ENCODE measurements at places on chromosomes 3 and 15. TPM values are rescaled to one million over a fixed set of nuclear protein-coding genes. Genes with fewer than 3 reads are reported as not detected.

DNA sequence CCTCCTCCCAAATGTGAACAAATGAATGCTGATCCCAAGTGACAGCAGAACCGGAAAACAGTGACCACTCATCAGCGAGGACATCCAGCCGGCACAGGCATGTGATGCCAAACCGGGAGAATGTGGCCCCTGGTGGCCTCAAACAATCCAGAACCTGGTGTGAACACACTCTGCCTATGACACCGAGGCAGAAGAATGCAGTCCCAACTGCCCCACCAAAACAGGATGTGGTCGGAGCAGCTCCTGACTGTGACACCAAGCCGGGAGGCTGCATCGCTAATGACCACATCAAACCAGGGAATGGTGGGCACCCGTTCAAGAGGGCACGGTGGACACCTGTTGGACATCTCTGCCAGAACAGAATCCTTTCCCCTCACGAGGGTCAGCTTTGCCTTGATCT is 15.4 kb downstream of the SCN5A start:
- peak; percentile 75 for DNase-seq

DNA sequence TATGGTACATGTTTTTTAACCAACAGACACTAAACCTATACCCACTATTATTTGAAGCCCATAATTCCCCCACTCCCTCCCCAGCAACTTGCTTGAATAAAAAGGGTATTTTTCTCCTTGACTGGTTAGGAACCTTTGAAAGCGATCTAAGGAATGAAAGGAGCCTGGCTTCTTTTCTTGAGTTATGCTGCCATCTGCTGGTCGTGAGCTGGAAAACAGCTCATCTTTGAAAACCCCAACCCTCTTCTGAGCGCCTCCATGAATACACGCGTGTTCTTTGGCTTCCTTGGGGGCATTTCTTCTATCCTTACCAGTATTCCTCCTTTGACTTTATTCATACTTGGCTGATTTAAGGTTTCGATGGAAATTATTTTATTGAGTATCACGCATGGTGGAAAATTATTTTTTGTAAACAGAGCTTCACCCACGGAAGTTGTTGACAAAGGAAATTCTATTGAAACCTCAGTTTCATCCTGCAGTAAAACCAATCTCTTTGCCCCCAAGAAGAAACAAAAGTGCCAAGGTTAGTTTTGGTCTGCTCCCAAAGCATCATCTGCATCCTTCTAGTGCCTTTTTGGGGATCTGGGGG is 171.6 kb downstream of the SV2B start:
- DNase-seq, result peak; percentile 73

GRCh38 chr3:18224426-18224825 is 200.7 kb downstream of the SATB1 start:
- DNase-seq, result no peak

GRCh38 chr3:177516158-177517011 is 319.1 kb upstream of the TBL1XR1 start:
- DNase-seq, result peak; percentile 91

The ITIH1 gene
- total RNA-seq, result not detected

DNA sequence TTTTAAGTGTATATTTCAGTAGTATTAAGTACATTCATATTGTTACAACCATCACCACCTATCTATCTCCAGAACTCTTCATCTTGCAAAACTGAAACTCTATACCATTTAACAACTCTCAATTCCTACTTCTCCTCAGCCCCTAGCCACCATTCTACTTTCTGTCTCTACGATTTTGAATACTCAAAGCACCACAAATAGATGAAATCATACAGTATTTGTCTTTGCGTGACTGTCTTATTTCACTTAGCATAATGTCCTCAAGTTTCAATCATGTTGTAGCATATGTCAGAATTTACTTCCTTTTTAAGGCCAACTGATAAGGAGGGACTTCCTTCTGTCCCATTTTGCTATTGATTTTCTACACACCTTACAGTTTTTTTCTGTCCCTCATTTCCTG is 593.3 kb downstream of the FHIT start:
- no peak for DNase-seq

The COL6A5 gene
- total RNA-seq, result not detected

DNA sequence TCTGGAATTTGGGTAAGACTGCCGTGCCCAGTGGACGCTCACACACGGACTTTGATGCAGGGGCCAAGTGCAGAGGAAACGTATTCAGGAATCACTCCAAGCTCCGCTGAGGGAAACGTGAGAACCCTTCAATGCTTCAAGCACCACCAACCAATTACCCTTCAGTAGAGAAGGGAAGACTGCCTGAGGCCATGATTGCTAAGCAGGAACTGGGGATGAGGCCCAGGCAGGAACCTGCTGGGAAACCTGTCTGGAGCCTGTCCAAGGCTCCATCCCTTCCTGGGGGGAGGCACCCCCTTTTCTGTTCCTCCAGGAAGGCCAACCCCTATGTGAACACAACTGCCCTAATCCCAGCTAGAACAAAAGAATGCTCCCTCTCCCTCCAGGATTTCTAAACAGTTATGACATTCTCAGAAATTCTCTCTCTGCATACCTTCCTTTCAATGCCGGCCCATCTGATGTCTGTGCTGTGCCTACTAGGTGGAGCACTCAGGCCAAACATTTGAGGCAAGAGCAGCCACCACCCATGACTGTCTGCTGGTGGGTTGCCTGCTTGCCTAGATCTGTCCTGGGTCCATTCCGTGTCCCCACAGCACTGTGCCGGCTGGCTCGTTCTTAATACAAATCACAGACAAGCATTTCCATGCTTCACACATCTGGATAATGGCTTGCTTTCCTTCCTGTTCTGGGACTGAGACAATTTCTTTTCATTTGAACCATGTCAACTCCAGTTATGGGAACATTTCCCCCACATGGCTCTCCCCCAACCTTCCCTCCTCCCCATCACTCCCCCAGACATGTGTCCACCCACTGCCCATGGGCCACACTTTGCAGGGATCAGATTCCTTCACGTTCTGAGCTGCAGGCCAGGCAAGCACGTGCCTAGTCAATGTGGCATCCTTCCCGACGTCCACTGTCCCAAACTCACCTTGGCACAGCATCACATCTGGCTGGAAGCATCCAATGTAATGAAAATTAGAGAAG is 149.4 kb downstream of the ADAMTS17 start:
- DNase-seq, result peak; percentile 35

DNA sequence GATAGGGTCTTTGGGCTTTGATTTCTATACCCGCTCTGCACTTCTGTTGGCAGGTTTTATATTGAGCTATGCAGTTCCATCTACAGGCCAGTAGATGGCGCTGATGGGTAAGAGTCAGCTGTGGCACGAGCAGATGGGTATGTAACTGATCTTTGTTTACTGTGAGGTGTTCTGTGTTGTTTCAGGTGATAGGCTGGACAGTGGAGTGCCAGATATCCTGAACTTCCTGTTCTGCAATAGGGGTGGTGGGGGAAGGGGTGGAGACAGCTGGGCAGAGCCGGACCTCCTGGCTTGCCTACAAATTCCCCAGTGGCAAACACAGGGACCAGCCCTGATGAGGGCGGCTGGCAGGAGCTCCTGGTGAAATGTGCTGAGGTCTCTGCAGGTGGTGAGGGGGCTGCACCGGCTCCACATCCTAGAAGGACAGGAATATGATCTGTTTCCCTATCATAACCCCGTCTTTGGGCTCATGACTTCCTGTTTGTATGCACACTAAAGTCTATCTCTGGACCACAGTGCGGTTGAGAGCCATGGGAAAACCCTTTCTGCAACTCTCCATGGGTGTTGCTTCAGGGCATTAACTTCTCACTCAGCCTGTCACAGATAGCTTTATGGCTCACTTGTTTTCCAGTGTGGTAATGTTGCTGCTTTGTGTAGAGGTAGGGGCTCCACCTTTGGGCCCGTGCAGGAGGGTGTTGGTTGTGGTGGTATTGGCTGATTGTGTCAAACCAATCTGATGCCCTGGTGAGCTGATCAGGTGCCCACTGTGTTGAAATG is 13.4 kb upstream of the FAM98B start:
- DNase-seq, result no peak

The RASA2 gene
- total RNA-seq, result 20.0 TPM

GRCh38 chr3:109532257-109533216 is 195.2 kb upstream of the DPPA4 start:
- DNase-seq, result peak; percentile 22

DNA sequence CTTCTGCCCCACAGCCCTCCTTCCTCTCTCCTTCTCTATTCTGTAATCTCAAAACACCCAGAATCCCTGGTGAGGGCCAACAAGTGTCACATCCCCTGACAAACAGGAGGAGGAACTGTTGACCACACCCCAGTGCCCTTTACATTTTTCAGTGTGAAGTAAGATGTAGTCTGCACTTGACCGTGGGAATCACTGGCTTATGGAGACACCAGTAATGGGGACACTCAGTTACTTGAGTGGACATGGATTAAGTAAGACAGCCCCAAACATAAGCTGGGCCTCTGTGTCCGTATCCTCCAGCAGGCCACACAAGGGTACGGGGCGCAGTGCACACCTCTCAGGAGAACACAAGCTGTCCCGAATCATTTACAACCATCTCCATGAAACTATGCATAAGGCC is 28.4 kb upstream of the LIMD1 start:
- no peak for DNase-seq

The SUSD5 gene
- total RNA-seq, result 11.2 TPM

DNA sequence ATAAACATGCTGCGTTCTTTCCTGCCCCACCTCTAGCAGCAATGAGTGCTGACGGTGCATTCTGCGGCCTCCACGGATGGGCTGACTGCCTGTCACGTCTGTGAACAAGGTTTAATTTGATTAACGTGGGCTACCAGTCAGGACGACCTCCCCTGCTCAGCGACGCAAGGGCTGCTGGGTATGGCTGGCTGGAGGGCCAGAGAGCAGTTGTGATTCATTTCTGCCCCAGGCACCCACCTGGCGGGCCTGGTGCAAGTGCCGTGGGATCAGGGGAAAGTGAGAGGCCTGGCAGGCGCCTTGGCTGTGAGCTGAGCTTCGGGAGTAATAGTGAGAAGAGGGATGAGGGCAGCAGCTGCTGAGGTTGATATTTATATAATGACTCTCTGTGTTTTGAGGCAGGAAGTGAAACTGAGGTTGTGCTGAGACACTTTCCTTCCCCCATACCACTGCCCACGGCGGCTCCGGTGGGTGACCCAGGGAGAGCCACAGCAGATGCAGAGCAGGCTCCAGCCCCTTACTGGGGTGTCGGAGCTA is 190.4 kb upstream of the BCL6 start:
- no peak for DNase-seq

DNA sequence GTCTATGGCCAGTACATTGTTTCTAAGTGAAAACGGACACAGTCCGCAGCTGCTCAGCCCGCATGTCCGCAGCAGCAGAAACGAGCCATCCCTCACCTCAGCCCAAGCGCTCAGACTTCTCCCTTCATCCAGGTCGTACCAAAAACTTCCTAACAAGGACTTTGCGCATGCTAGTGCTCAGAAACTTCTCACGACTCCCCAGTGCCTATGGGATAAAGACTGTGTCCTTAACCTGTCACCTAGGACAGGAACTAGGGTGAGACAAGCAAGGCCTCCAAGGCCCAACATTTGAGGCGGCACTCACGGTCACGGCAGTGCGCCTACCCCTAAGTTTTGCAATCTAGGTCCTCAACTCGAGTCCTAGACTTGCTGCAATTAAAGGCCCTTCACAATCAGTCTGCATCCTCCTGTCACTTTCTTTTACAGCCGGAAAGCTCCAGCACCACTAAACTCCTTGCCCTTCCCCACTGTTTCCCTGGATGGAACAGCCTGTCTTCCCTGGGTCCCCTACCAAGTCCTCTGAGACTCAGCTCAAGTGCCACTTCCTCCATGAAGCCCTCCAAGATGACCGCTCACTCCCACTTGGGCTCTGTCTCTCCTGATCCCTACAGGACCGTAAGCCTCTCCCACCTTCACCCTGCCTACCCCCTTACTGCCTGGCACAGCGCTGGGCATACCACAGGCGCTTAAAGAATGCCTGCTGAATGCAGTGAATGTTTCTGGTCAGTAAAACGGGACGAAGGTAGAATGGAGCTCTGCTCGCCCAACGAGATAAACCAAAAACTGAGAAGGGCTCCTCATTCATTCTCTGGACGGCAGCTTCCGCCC is 1.2 kb downstream of the CLN6 start:
- peak; percentile 35 for DNase-seq

DNA sequence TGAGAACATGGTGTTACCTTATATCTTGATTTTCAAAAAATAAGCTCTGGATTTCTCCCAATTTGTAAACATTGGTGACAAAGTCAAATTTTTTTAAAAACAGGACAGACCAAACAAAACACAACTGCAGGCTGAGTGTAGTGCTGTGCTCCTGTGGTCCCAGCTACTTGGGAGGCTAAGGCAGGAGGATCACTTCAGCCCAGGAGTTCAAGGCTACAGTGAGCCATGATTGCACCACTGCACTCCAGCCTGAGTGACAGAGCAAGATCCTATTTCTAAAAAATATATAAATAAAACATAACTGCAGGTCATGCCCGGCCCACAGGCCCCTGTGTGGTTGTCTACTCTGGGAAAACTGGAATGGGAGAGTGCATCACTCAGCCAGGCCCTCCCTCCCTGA is 4.0 kb upstream of the ZXDC start:
- no peak for DNase-seq

The P4HTM gene
- total RNA-seq, result 31.8 TPM
